ENCODE measurements at places on chromosomes 5 and 9.

- DNase-seq, result no peak
Observed at GRCh38 chr9:5629312-5630080, 589 bp downstream of the RIC1 start.

DNA sequence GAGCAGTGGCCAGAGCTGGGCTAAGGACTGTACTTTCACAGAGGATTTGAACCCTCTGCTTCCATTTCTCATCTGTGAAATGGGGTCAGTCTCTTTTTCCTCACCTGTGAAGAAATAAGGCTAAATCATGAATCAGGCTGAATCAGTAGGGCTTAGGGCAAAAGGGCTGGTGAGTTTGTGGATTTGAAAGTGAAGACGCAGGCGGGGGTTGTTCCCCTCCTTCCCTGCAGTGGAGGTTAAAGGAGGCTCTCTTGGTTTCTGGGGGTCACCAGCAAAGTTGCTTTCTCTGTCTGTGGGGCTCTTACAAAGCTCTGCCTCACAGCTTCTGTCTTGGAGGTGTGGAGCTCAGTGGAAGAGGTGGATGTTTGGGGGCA, 17.6 kb upstream of the NDST1 start:
- DNase-seq, result no peak

DNA sequence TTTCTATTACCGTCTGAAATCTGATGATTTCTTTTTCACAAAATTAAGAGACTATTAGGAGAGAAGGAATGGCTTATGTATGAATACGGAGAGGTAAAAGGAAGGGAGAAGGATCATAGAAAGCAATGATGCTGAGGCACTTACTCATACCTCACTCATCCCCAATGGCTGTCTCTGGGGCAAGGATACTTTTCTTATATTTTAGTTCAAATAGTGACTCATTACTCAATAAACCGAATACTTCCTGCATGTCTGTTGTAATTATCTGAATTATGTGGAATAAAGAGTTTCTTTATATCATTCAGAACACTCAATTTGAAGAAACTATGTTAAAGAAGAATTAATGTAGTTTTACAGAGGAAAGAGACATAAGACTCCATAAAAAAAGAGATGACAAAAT, 284.5 kb upstream of the NUDT12 start:
- DNase-seq, result no peak

DNA sequence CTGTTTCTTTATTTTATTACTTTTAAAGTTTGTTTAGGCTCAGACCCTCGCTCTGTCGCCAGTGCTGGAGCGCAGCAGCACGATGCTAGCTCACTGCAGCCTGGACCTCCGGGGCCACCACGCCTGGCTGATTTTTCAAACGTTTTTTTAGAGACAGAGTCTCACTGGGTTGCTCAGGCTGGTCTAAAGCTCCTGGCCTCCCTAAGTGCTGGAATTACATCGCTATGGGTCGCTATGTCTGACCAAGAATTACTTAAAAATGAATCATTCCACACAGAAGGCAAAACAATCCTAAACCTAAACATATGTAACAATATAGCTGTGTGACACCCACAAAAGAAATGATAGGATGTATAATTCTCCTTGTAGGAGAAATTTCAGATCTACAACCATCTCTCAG, 86.9 kb upstream of the SIMC1 start:
- no peak for DNase-seq

DNA sequence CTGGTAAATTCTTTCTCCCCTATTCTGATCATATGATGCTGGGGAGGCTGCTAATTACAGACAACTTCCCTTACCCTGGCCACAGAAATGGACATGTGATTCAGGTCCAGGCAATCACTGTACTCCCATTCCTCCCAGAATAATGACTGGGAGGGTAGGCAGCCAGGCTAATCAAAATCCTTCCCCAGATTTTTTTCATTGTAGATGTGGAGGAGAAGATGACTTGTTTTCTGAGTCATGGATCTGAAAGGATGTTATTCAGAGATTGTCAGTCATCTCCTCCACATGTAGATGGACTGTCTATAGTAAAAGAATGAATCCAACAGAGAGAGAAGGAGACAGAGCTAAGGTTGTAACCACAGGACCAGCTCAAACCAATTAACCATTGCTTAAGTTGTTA, 123.9 kb upstream of the PUM3 start:
- DNase-seq, result no peak

- no peak for DNase-seq
Observed at GRCh38 chr5:5183933-5184332, 43.8 kb downstream of the ADAMTS16 start.

DNA sequence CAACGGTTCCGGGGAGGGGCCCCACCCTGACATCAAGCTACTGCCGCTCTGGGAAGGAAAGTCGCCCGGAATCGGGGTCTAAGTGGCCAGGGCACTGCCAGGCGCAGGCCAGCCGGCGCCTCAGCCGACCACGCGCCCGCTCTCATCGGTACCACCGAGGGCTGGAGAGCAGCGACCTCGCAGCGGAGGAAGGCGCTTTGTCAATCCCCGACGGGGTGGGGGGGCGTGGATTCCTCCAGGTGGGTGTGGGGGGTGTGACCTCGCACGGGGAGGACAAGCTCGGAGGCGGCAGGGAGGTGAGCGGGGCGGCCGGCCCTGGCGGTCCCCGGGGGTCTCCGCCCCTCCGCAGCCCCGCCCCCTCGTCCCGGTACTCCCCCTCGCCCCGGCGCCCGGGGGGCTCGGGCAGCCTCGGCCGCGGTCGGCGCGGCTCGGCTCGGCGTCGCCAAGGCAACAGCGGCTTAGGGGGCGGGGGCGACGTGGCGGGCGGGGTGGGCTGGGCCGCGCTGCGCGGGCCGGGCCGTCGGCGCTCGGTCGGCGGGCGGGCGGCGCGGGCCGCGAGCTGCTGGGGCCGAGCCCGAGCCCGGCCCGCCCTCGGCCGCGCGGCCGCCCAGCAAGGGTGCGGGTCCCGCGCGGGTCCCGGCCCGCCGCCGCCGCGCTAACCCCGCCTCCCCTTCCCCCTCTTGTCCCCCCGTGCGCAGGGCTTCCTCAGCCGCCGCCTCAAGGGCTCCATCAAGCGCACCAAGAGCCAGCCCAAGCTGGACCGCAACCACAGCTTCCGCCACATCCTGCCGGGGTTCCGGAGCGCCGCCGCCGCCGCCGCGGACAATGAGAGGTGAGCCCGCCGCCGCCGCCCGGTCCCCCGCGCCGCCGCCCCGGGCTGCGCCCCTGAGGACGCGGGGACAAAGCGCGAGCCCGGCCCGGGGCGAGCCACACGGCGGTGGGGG, 47.5 kb downstream of the DAB2IP start:
- peak; percentile 8 for DNase-seq

GRCh38 chr5:16976625-16977008, 40.5 kb upstream of the MYO10 start:
- DNase-seq, result no peak

GRCh38 chr5:51159164-51159563, 224.1 kb upstream of the ISL1 start:
- DNase-seq, result no peak

- no peak for DNase-seq
Observed at GRCh38 chr9:91199739-91200497, 161.8 kb downstream of the AUH start.

GRCh38 chr5:875931-876330, 16.7 kb downstream of the BRD9 start:
- no peak for DNase-seq

GRCh38 chr9:37617161-37617560, 24.8 kb upstream of the TOMM5 start:
- no peak for DNase-seq

- no peak for DNase-seq
Observed at GRCh38 chr9:92680166-92681119, 10.5 kb upstream of the IPPK start.

DNA sequence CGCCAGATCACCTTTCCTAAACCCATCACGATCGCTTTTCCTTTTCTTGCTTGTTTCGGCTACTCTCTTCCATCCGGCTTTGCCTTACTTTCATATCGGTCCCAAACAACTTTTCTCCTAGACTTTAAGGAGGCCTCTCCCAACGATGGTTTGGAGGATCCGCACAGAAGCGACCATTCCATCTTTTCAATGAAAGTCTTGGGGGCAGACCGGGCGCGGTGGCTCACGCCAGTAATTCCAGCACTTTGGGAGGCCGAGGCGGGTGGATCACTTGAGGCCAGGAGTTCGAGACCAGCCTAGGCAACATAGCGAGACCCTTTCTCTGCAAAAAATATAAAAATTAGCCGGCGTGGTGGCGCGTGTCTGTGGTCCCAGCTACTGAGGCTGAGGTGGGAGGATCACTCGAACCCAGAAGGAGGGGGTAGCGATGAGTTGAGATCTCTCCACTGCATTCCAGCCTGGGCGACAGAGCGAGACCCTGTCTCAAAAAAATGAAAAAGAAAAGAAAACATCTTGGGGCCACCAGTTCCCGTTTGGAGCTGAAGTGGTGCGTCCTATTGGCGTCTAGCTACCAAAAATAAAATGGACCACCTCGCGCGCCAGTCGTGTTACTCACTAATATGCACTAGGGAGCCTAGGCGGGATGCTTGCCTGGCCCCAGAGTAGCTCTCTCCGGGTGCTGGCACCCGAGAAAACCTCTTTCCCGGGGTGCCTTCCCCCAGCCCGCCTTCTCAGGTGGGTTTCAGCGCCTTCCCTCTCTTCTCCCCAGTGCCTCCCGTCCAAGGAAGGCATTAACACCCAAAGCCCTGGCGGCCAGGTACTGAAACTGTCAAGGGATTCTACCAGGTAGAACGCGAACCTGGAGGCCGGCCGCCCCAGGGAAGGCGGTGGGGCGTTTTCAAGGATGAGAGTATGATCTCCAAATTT, 800 bp upstream of the AP3B1 start:
- peak; percentile 17 for DNase-seq

GRCh38 chr9:4117835-4118610, 181.8 kb downstream of the GLIS3 start:
- no peak for DNase-seq

DNA sequence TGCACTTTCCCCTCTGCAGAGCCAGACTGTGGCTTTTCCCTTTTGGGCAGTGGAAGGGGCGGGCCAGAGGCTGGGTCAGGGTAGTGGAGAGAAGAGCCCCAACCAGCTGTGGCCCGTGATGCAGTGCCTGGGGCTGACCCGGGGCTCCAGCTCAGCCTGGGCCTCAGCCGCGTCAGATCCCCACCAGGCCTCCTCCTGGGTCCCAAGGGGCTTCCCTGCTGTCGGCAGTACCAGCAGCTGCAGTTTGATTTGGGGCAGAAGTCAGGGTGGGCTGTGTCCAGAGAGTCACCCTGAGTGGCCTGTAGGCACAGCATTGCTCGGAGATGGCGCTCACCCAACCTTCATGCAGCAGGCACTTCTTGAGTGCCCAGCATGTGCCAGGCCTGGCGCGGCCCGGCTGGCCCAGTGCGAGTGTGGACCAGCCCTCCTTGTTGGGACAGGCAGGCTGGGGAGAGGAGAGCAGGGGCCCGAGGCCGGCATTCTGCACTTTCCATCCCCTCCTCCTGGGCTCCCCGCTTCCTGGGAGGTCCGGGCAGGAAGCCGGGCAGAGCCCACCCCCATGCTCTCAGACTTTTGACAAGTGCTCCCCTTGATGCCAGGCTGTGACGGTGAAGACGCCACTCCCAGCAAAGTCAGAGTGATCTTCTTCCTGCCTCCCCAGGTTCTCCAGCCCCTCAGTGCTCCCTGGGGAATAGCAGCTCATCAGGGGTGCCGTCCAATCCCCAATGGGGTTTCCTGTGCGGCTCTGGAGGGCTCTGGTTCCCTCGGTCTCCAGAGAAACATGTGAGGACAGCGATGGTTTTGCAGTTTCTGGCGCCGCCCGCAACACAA, 88.3 kb upstream of the COL5A1 start:
- no peak for DNase-seq

- no peak for DNase-seq
Observed at GRCh38 chr5:135271533-135272310, 127.3 kb downstream of the MACROH2A1 start.

DNA sequence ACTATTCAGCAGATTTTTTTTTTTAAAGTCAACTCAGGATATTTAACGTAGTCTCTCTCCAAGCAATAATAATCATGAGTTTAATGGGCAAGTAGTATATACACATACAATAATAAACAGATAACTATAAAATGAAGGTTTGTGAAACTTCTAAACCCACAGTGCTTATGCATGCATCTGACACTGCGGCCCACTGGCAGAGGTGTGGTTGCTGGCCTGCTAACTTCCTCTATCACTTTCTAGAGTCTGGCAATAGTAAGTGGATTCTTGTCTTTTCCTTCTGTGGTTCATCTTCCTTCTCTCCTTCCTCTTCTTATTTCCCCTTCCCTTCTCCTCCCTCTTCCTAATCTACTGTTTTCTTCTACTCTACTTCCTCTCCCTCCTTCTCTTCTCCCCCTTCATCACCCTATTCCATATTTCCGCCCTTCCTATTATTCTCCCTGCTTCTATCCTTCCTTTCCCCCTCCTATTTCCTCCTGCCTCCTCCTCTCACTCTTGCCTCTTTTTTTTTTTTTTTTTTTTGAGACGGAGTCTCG, 18.6 kb upstream of the AGXT2 start:
- no peak for DNase-seq

- DNase-seq, result no peak
Observed at GRCh38 chr9:9846557-9846956, 766.2 kb downstream of the PTPRD start.

DNA sequence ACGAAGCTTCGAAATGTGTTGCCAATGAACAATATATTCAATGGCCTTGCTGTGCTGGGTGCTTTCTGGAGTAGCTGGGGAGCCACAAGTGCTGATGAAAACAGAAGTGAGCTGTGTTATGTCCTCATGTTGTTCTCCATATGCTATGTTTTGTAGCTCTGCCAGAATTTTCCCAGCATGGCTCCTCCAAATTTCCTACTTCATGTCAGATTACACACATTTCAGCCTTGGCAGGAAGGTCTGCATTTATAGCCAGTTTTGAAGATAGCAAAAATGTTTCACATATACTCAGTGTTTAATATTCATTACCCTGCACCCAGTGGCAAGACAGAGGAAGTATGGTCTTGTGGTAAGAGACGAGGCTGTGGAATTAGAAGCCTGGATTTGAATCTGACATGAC, 22.6 kb upstream of the NMUR2 start:
- DNase-seq, result no peak

GRCh38 chr9:92341578-92341977, 15.8 kb downstream of the CENPP start:
- no peak for DNase-seq

- DNase-seq, result no peak
Observed at GRCh38 chr5:173726846-173727557, 110.6 kb upstream of the BOD1 start.

DNA sequence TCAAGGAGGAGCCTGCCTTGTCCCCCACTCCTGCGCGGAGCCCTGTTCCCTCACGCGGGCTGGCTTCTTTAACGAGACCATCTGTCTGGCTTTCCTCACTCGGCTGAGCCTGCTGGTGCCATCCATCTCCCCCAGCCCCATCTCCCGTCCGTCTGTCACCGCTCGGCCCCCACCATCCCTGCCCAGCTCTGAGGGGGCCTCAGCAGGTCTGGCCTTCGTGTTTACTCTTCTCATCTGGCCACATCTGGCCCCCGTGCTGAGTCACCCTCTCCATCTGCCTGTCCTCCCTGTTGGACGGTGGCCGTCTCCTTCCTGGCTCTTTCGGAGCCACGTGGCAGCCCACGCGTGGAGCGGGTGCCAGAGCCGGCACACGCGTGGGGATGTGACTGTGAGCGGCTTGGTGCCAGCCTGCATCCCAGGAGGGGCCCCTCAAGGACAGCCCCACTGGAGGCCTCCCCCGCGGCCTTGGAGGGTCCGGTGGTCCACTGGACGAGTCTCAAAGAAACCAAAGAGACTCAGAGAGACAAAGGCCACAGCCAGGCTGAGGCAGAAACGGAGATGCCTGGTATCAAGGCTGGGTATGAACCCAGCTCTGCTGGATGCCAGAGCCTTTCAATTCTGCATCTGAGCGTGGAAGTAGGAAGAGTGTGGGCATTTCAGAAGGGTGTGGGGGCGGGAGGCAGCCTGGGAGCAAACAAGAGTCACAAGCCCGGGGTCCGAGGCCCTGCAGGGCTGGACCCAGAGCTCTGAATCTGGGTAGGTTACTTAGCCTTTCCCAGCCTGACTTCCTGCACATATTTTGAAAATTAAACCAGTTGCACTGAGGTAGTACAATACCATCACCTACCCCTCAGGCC, 76.7 kb upstream of the UNC5A start:
- no peak for DNase-seq

Measured in stimulated activated CD8-positive, alpha-beta memory T cell treated with anti-CD3 and anti-CD28 coated beads, Interleukin-7, amount 100 ng/mL, for 1 hour (primary cell).